ENCODE measurements at places on chromosomes 5 and 9.

DNA sequence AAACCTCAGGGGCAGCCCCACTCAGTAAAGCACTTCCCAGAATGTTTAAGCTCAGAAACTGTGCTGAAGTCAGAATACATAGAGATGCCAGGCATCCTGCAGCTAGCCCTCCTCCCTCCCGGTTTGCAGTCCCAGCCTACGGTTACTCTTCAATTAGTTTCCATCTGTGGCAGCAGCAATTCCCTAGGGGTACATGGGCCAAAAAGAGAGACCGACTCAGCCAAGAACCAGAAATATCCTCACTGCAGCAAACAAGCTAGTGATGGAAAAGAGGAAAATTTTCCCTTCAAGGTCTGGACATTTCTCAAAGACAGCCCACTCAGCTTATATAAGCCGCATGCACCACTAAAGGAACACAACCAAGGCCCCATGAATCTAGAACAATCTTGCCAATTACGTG is 89.1 kb upstream of the PPP2R2B start:
- peak; percentile 73 for DNase-seq

DNA sequence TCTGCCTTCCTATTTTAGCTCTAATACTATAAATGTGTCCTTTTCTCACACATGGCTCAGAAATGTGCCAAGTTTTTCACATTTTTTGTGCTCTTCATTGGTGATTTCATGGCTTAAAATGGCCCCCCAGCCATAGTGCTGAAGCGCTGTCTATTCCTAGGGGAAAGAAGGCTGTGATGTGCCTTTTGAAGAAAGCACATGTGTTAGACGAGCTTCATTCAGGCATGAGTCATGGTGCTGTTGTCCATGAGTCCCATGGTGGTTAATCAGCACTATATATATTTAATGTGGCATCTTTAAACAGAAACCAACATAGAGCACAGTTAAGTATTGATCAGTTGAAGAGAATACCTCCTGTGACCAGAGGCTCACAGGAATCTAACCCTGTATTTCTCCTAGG is 55.8 kb downstream of the PDE8B start:
- DNase-seq = no peak

DNA sequence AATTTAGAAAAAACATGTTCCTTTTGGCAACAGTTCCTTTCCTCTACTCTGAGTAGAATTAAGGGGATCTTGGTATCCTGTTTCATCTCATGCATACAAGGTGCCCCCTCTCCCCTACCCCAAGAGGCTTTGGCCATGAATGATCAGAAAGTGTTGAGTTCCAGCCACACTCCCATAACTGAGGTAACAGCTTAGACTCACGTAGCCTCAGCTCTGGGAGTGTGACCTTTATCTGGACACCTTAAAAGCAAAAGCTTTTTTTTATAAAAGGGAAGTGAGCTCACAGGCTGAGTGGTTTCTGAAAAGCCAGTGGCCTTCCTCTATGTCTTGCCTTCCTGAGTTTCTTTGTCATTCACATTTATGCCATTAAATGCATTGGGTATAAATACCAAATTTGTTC is 900 bp upstream of the HAVCR2 start:
- no peak for DNase-seq

DNA sequence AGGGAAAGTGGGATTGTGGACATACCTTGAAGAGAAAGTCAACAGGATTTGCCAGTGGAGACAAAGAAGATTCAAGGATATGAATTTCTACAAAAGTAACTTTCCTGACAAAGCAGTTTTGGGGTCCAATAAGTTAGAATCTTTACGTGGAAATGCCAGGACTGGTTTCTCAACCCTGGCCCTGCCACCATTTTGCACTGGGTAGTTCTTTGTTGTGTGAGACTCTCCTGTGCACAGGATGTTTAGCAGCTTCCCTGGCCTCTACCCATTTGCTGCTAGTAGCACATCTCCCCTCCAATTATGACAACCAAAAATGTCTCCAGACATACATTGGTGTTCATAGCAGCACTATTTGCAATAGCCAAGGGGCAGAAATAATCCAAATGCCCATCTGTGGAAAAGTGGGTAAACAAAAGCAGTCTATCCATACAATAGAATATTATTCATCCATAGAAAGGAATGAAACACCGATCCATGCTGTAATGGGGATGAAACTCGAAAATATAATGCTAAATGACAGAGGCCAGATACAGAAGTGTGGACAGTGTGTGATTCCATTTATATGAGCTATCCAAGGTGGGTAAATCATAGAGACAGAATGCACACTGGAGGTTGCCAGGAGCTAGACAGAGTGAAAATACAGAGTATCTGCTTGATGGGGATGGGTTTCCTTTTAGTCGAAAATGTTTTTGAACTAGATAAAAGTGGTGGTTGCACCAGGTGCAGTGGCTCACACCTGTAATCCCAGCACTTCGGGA is 91.4 kb downstream of the NSUN2 start:
- no peak for DNase-seq

GRCh38 chr5:14490309-14490711 is 91.3 kb upstream of the OTULINL start:
- DNase-seq = no peak

GRCh38 chr5:56369361-56369811 is 136.3 kb upstream of the ANKRD55 start:
- DNase-seq = no peak

DNA sequence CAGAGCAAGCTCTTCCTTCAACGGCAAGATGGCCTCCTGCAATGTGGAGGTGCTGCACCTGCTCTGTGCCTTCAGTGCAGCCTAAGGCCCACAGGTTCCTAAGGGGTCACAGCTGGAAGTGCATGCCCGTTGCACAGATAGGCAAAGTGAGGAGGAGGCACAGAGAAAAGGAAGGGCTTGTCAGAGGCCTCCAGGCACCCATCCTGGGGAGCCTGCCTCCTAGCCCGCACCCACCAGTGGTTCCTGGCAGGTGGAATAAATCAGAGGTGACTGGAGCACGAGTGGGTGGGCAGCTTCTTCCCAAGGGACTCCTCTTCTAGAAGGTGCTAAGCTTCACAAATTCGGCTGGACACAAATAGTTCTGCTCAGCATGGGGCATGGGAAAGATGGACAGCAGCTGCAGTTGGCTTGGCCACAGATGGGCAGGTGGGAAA is 52.8 kb upstream of the STXBP1 start:
- DNase-seq = no peak

GRCh38 chr9:106862110-106862820 is 701 bp upstream of the ZNF462 start:
- no peak for DNase-seq

- DNase-seq = no peak
Observed at GRCh38 chr5:5359618-5360017, 62.9 kb upstream of the ICE1 start.

DNA sequence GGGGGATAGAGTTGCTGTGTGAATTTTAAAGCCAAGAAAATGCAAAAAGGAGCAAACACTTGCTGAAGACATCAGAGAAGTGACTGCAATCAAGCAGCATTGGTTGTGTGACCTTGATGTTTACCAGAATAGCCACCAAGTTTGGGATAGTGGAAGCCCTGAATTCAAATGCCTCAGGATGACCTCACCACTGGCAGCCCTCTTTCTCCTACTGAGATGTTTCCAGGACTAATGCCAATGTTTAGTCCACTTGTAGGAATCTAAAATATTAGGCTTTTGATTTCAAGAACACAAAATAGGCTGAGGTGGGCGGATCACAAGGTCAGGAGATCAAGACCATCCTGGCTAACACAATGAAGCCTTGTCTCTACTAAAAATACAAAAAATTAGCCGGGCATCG is 112.2 kb upstream of the NUDT12 start:
- DNase-seq = no peak

GRCh38 chr5:111153945-111154344 is 61.8 kb downstream of the WDR36 start:
- DNase-seq = no peak

DNA sequence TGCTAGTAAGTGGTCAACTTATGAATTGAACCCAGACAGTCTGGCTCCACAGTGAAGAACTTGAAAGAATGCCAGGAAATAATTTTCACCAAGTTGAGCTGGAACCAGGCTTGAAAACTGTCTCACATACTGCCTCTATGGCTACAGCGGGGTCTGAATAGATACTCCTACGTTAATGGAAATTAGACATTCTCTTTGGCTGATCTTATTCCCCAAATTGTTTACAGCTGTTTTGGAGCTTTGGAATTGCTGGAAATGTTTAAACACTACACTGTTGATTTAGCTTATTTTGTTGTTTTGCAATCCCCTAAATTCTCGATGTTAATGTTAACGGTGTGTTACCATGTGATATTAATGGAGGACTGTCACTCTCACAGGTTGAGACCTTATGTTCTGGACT is 146.4 kb downstream of the FBXL7 start:
- DNase-seq = no peak

DNA sequence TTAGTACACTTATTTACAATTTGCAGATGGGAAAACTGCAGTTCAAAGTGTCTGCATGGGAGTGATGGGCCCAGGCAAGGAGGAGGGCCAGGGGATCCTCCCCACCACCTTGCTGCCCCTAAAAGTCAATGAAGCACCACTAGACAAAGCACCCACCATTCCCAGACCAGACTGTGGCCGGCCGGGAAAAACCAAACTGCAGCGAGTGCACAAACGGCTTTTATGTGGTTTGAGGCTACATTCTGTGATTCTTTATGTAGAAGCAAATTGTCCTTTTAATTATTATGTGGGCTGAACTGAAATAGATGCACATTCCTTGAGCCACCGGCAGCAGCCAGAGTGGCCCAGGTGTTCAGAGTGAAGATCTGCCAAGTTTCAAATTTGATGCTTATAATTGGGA is 585.3 kb upstream of the KLF4 start:
- no peak for DNase-seq

- DNase-seq = no peak
Observed at GRCh38 chr5:140372971-140373487, 13.0 kb downstream of the SLC4A9 start.

- DNase-seq = no peak
Observed at GRCh38 chr5:172680921-172681320, 39.9 kb downstream of the NEURL1B start.

DNA sequence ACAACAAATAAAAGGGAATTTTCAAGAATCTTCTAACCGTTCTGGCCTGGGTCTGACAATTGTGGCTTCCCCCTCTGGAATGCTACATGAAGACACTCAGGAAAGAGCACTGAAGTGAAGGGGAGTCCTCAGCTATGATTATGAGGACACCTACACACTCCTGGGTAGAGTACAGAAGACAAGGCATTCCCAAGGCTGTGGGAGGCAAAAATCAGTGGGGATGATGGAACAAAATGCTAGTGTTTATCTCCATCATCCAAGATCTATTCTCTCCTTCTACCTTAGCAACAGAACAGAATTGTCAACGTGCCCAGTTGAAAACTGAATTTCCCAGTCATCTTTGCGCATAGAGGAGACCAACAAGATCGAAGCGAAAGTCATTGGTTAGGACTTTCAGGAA is 130.1 kb upstream of the LARP1 start:
- no peak for DNase-seq

- DNase-seq = no peak
Observed at GRCh38 chr9:70603020-70603411, 188.6 kb upstream of the KLF9 start.

DNA sequence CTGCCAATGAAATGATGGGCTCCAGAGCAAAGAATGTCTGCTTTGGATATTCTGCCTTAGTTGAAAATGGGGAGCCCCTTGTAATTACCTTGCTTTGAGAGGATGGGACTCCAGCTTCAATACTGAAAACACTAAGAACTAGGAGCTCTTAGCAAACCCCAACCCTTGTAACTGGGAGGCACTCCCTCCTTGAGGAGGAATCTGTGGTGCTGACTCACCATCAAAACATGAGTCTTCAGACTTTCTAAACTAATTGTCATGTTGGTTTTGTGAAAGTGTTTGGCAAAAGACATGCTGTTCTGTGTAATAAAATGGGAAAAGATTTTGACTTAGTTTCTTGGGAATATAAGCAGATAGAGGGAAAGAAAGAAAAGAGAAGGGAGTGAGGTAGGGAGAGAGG is 91.9 kb upstream of the PTPRD start:
- no peak for DNase-seq

DNA sequence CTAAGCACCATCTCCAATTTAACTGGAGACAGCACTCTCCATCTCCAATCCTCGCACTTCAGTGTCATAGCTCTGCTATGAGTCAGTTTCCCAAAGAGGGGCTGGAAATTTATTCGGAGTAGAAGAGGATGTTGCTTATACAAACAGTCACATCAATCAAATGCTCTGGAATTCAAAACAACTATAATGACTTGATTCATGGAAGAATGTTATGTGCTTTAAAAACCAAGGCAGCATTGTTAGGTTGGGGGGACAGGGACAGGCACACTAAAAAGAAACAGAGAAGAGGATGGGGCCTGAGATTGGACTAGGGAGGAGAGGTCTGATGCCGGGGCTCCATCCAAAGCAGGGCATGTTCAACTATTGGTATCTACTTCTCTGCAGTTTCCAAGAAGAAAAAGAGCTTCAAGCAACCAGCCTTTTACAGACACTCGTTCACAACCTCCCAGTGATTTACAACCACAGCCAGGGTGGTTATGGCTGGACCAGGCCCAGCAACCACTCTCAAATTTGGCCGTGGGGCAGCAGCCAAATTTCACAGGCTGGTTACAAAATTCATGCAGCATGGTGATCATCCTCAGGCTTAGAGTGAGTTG is 117.5 kb upstream of the ZNF366 start:
- DNase-seq = no peak

- no peak for DNase-seq
Observed at GRCh38 chr9:34371886-34372466, 4.7 kb downstream of the MYORG start.

DNA sequence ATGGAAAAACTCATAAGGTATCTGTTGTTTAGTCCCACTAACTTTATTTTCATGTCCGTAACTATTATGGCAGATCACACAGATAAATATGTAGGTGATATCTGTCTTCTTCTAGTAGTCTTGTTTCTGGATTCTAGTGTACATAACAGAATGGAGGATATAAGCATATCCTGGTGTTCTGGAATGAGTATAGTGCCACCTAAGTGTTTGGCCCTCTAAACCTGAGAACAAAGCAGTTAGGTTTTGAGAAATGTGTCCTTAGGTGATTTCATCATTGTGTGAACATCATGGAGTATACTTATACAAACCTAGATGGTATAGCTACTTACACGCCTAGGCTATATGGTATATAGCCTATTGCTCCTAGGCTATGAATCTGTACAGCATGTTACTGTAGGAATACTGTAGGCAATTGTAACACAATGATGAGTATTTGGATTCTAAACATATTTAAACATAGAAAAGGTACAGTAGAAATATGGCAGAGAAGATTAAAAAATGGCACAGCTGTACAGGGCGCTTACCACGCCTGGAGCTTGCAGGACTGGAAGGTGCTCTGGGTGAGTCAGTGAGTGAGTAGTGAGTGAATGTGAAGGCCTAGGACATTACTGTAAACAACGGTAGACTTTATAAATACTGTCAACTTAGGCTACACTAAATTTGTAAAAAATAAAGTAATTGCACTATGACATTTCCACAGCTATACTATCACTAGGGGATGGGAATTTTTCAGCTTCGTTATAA is 150.3 kb upstream of the SLC24A2 start:
- no peak for DNase-seq

- no peak for DNase-seq
Observed at GRCh38 chr5:117249086-117249815, 674.6 kb upstream of the SEMA6A start.

All from occipital lobe (tissue), 3 donors.